T-helper 2 cell (primary cell): ENCODE measurements at places on chromosomes 16 and 17.

DNA sequence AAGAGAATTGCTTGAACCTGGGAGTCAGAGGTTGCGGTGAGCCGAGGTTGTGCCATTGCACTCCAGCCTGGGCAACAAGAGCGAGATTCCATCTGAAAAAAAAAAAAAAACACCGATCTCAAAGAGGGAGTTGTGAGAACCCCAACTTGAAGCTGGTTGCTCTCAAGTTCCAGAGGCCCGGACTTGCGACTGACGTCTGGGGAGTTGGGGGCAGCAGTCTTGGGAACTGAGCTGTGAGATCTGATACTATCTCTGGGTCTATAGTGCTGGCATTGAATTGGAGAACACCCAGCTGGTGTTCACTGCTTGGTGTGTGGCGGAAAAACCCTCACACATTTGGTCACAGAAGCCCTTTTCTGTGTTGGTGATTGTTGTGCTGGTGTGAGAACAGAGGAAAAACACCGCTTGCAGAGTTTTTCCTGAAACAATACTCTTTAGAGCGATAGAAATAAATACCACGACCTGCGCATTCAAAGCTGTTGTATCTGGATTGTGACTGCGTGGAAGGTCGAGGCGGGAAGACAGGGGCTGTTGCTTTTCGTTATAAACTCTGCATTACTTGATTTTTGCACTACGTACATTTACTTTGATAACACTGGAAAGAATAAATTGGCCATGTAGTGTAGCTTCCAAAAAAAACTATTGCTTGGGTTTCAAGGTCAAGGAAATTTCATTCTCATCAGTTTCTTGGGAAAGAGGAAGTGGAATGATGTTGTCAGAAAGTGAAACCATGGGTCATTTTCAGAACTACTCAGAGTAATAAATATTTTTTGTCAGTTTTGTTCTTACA, 8.8 kb downstream of the SCIMP start:
- DNase-seq = no peak

DNA sequence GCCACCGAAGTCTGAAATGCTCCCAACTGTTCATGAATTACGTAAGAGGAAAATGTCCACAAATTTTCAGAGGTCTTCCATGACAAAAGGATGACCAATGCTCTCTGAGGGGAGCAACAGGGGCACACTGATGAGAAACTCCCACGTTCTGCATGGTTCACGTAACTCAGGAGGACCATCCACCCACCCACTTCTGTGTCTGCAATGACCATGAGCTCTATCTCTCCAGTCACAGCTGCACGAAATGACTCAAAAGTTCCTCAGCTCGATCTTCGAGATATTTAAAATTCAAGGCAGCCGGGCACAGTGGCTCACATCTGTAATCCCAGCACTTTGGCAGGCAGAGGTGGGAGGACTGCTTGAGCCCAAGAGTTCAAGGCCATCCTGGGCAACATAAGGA, 15.8 kb downstream of the WDR45B start:
- DNase-seq = no peak

- DNase-seq = no peak
Measured at GRCh38 chr17:47949946-47950345, 7.7 kb downstream of the PRR15L start.

- DNase-seq = peak; percentile 37
Measured at GRCh38 chr17:48561884-48562810, 16.0 kb downstream of the HOXB4 start.

DNA sequence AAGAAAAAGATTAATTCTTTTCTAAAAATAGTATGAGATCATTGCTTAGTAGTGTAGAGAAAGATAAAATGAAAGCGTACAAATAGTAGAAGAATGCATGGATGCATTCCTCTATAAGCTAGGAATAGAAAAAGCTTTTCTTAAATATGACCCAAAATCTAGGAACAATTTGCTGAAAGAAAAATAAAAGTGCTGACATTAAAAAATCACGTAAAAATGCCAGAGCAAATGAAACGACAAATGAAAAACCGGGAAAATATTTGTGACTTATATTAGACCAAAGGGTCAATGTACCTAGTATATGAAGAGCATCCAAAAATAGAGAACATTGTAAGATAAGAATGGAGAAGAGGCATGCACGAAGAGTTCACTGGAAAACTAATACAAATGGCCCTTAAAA, 149.5 kb upstream of the MON1B start:
- DNase-seq = no peak

GRCh38 chr17:32909787-32910369, 18.1 kb upstream of the TMEM98 start:
- DNase-seq = peak; percentile 86

DNA sequence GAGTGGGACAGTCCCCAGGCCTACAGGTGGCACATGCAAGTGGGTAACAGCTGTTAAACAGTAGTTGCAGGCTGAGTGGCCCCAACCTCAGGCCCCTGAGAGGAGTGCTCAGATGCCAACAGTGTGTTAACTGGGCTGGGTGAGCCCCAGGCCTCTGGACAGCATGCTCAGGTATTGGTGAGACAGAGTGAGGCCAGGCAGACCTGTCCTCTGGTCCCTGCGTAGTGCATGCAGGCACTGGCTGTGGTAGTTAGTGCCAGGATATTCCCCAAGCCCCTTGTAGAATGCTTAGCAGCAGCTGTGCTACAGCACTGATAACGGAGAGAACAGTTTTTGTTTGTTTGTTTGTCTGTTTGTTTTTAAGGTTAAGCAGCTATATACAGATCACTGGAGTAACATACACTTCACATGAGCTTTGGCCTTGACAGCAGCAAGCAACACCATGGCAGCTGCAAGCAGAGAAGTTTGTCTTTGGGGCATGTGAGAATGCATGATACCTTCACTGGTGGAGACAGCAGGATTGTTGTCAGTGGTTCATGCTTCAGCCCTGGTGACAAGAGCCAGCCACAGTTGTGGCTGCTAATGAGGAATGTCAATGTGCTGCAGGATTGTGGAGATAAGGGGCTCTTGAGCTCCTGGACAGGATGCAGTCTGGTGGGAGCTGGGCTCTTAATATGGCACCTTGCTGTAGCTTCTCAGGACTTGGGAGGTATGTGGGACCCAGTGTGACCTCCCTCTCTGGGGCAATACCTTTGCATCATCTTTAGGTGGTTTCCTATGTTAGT, 614.4 kb downstream of the CDH11 start:
- no peak for DNase-seq

- DNase-seq = no peak
Measured at GRCh38 chr16:12589676-12590075, 214.0 kb downstream of the CPPED1 start.

- DNase-seq = no peak
Measured at GRCh38 chr17:382644-383533, 30.3 kb upstream of the RPH3AL start.

DNA sequence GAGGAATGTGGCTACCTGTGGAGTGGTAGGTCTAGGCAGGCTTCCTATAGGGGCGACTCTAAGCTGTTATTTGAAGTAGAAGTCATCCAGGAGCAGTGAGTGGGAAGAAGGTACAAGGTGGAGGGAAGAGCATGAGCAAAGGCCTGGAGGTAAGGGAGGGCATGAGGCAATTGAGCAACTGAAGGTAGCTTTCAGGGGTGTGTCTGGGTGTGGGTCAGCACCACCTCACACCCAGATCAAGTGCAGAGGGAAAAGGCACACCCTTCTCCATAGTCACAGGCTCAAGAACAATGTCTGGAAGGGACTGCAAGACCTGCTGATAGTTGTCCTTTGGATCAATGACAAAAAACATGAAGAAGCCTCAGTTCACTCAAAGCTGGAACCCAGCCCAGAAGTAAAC, 46.5 kb upstream of the IRX6 start:
- DNase-seq = no peak

- DNase-seq = no peak
Measured at GRCh38 chr17:14152721-14153120, 83.4 kb downstream of the COX10 start.

DNA sequence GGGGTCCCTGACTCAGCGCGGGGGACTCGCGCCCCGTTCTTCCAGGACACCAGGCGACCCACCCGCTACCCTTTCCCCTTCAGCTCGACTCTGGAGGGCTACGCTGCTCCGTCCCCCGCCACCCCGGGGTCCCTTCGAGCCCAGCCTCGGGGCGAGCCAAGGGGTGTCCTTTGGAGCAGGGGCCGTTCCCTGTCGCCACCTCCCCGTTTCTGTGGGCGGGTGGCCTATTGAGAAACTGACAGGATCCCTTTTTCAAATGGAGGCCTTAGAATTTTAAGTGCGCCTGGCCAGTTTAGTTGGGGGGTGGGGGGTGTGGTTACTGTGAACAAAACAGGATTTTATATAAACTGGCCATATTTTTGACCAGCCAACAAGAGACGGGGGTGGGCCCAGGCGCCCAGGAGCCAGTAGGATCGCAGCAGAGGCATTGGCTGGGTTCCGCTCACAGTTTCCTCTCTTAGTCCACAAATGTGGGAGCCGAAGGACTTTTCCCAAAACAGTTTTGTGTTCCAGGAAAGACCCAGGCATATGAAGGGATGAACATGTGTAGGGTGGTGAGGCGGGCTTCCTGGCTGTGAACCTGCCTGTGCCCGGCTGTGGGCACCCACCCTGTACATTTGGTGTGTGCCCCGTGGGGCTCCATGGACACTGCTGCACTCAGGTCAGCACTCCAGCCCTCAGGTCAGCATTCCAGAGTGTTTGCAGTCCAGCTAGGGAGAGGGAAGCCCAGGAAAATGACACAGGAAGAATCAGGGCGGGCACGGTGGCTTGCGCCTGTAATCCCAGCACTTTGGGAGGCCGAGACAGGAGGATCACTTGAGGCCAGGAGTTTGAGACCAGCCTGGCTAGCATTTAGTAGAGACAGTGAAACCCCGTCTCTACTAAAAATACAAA, 722 bp upstream of the TIMP2 start:
- no peak for DNase-seq

DNA sequence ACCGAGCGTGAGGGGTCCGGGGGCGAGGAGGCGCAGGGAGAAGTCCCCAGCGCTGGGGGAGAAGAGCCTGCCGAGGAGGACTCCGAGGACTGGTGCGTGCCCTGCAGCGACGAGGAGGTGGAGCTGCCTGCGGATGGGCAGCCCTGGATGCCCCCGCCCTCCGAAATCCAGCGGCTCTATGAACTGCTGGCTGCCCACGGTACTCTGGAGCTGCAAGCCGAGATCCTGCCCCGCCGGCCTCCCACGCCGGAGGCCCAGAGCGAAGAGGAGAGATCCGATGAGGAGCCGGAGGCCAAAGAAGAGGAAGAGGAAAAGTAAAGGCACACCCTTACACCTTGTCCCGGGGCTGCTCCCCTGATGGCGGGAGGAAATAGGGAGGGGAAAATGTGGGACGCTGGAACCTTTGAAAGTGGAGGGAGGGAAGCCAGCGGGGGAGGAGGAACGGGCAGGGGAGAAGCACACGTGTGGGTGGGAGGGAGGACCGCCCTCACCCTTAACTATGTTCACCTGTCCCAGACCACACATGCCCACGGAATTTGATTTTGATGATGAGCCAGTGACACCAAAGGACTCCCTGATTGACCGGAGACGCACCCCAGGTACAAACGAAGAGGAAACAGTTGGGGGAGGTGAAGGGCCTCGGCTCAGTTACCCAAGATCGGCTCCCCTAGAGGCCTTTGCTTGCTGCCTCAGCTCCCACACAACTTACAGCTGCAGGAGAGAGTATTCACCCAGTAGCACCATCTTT, 916 bp downstream of the PAGR1 start:
- DNase-seq = no peak

- DNase-seq = no peak
Measured at GRCh38 chr17:52709724-52710123, 551.2 kb upstream of the CA10 start.

- DNase-seq = no peak
Measured at GRCh38 chr17:18850679-18851078, 7.3 kb upstream of the PRPSAP2 start.

DNA sequence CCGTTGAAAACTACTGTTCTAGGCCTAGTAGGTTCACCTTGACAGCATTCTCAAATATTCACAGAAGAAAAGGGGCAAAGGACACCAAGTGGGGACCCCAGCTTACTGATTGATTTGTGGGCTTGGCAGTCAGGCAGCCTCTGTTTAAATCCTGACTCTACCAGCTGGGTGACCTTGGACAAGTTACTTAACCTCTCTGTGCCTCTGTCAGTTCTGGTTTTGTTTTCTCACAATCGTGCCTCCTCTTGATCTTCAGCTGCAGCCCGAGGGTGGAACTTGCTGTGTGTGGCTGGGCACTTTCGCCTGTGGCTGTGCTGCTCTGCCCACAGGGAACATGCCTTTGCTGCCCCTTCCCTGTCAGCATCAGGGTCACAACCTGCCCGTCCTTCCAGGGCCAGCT, 17.8 kb downstream of the RAP1GAP2 start:
- no peak for DNase-seq

GRCh38 chr17:80825471-80826345, 165.9 kb upstream of the CHMP6 start:
- DNase-seq = no peak

- DNase-seq = no peak
Measured at GRCh38 chr17:45092911-45093430, 31.9 kb downstream of the NMT1 start.

GRCh38 chr17:27667656-27668487, 36.9 kb downstream of the LGALS9 start:
- DNase-seq = no peak
